ENCODE measurements at places on chromosomes 5 and 9.

DNA sequence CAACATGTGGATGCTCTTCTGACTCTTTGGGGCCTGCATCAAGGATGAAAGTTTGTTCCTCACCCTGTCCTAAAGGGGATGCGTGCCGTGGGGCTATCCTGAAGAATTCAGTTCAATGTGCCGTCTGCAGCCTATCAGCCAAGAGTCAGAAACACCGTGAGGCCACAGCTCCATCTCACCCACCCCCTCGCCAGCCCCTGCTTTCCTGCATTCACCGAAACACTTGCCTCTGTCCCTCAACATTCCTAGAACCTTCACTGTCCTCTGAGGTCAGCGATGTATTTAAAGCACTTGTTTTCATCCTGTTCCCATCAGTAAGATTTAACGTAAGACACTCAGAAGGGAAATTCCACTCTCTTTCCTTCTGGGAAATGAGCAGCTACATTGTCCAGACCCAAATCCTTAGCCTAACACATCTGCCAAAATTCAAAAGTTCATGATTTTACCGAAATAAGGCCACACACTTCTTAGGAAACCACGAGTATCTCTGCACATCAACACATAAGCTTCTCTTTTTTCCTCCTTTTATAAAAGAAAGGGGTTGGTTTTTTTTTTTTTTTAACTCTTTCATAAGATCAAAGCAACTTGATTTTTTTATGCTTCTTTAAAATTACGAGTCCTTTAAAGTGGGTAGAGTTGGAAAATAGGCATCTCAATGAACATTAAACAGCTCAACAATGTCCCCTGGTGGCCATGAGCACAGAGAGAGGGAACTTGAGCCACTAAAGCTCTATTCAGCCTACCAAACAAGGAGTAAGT, 100.7 kb downstream of the SUSD1 start:
- DNase-seq = peak; percentile 8

DNA sequence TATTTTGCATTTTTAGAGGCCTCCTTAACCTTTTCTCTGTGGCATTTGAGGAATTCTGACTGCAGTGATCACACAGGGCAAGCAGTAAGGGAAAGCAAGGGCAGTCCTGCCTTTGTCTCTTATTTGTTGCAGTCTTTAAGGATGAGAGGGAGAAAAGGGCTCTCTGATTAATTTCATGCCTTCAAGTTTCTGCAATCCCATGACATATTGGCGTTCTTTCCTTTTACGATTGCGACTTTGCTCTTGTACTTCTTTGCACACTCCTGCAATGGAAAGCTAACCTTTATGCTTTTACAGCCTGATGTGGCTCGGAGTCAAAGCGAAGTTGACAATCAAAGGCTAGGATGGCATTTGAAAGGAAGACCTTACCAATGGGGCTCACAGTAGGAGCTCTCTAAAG, 698.4 kb downstream of the DNAH5 start:
- no peak for DNase-seq

DNA sequence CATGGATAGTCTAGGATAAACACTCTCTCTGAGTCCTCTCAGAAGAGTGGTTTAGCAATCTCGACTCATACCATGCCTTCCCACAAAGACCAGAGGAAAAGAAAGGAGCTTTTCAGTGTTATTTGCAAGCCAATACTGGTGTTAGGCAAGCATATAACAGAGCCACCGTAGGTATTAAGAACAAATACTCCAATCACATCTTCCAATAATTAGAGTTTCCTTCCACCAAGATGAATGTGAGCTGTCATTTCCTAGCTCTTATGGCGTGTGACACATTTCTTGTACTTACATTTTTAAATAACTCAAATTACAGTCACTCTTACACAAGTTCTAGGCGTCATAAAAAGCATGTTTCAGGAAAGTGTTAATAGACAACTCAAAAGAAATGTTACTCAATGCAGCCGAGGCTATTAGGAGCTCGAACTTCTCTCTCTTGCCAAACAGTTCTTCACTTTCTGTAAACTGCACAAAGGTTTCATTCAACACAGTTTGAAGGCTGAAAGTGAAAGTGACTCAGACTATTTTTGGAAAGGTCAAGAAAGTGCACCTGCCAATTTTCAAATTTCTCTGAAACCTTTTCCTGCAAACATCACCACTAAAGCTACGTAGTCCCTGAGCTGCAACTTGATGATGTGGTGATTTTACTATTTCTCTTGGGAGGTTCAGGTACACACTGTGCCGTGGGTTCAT, 153.8 kb downstream of the AUH start:
- DNase-seq = no peak

GRCh38 chr5:138755084-138755748, 2.0 kb downstream of the CTNNA1 start:
- no peak for DNase-seq
